ENCODE measurements at places on chromosomes 2 and 18.
A peak's percentile ranks its signal among the peaks of the same experiment; 100 is the strongest.

DNA sequence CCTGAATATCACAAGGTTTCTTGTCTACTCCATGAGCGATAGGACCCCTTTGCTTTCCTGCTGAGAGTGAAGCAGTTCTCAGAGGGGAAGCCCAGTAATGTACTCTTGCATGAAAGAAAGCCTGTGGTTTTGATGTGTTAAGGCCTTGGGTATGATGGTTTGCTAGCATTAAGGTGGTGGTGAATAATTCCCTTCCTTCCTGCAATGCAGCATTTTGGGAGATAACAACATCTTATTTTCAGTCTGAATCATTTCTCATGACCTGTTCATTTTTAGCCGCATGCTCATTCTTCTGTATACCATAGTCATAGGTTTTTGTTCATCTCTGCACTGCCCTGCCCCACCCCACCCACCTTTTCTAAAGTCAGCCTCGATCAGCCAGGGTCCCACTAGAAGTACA lies 66.2 kb downstream of the HNMT start:
- DNase-seq, result no peak

GRCh38 chr2:108945969-108946368 lies 43.1 kb downstream of the EDAR start:
- no peak for DNase-seq

DNA sequence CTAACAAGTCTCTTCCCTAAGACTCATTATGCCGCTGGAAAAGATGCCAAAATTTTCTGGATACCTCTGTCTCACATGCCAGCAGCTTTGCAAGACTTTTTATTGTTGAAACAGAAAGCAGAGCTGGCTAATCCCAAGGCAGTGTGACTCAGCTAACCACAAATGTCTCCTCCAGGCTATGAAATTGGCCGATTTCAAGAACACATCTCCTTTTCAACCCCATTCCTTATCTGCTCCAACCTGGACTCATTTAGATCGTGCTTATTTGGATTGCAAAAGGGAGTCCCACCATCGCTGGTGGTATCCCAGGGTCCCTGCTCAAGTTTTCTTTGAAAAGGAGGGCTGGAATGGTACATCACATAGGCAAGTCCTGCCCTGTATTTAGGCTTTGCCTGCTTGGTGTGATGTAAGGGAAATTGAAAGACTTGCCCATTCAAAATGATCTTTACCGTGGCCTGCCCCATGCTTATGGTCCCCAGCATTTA lies 26.3 kb downstream of the DHRS9 start:
- DNase-seq, result peak; percentile 35

DNA sequence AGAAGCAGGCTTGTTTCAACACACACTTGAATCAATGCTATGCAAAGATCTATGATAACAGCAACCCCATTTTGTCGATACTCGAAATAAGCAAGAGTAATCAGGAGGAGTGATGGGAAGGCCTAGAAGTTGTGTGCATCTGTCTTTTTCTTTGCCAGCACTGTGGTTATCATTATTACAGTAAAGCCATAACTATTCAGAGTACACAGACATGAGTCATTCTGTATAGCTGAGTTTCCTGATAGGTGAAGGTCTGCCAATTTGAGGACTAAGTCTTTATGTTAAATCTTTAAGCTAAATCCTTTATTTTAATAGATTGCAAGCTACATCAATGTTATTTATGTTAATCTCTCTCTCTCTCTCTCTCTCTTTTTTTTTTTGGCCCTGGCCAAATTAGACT lies 1344.4 kb upstream of the CELF4 start:
- no peak for DNase-seq

DNA sequence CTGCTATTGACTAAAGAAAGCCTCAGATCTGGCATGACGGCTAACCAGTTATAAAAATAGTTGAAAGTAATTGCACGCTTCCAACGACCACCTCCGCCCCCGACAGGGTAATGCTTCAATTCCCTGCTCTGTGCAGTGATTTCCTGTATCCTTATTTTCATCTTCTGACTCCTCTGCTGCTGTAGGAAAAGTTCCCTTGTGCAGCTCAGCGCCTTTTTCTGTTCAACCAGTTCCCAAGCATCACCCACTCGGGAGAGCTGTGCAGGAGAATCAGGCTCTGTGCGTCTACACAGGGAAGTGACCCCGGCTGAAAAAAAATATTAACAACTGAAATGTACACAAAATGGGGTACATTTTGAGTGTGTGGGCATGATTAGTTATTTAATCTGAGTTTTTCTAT lies 91.3 kb upstream of the COPS8 start:
- DNase-seq, result no peak

DNA sequence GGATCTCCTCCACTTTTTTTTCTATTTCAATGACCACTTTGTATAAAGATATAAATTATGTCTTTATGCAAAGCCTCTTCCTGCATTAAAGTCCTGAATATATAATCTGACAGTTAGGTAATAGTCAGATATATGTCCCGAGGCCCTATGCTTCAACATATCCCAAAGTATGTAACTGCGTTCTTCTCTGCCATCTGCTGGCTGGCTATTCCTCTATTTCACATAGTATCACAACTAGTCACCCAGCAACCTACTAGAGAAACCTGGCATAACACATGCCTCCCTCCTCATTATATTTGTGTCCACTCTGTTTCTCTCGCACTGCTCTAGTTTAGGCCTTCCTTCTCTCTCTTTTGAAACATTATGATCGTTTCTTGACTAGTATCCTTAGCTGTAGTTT lies 640.8 kb downstream of the DPP10 start:
- DNase-seq, result no peak

All from GOT3 (cell line).